Stimulated activated CD8-positive, alpha-beta memory T cell treated with anti-CD3 and anti-CD28 coated beads, Interleukin-4, amount 100 ng/mL, for 1 hour (primary cell): ENCODE measurements at places on chromosomes 6 and 20.
A peak's percentile ranks its signal among the peaks of the same experiment; 100 is the strongest.

DNA sequence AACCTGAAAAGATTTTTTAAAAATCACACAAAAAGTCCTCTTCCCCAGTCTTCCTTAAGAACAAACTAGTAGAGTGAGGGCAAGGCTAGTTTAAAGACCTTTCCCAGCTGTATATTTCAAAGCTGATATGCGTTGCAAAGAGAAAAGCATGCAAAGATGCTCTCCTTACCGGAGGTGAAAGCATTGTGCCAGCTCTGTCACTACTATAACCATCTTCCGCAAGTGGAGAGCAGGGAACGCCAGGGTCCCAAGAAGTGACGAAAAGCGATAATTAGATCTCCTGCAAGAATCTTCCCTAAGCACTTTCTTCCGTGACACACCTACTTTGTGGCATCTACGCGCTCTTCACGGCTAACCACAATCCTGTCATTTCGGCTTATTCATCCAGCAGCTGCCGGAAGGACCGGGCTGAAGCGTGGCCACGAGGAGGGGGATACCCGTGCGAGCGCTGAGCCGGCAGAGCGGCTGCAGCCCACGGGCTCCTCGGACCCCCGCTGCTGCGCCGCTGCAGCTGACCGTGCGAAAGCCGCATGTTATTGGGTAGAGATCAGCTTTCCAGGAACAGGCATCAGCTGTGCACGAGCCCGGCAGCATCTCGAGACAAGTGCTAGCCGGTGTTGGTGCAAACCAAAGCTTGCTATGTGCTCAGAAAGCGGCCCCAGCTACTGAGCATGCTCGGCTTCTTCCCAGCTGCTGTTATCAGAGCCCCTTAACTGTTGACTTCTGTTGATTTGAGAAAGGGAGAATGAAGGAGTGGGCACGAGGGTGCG is 57.2 kb upstream of the ARHGAP18 start:
- DNase-seq: no peak

DNA sequence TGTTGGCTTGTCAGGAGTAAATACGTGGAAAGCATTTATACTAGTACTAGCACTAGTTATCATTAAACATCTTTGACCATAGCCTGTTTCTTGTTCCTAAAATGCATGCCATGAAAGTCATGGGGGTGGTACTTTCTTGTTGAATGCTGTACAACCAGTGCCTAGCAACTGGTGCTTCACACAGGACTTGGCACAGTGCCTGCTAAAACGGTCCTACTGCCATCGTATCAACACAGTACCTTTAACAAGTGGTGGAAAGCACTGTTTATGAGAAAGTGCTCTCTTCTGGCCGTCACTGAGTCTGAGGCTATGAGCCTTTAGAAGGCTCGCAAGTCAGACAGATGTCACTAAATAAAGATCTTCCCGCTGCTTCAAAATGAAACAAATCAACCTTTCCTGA is 21.6 kb downstream of the ZNFX1 start:
- no peak for DNase-seq

DNA sequence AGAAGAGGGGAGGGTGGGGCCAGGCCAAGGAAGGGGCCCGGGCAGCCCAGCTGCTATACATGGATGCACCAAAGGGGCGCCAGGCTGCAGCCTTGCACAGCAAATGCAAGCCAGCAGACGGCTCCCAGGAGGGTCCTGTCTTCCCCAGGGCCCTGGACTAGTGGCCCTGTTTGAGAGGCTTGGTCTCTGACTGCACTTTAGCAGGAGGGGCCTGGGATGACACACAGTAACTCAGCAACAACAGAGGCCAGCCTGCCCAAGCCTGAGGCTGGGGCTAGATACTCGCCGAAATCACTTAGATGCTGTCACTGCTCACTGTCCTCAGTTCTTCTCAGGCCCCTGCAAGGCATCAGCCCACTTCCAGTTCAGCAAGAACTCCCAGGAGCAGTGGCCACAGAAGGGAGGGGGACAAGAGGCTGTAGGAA is 73.5 kb downstream of the TRAM2 start:
- no peak for DNase-seq

GRCh38 chr6:156182356-156182755 is 594.8 kb upstream of the ARID1B start:
- no peak for DNase-seq

GRCh38 chr6:125974214-125974866 is 12.0 kb upstream of the TRMT11 start:
- DNase-seq: no peak

- DNase-seq: no peak
Measured at GRCh38 chr6:118460958-118461470, 87.1 kb upstream of the PLN start.

DNA sequence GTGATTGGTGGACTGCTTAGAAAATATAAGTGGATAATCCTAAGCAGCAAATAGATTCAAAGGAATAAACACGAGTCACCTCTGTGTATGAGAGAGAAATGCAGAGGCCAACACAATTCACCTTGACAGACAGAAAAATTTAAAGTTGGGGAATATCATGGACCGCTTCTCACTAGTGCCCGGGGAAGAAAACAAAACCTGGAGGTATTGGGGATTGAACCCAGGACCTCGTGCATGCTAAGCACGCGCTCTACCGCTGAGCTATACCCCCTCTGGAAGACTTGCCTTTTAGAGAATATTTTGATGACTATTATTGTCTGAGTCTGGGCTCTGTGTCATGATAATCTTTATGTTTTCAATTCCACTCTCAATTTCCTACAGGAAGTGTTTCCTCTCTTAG is 111.9 kb downstream of the TRIM27 start:
- no peak for DNase-seq

DNA sequence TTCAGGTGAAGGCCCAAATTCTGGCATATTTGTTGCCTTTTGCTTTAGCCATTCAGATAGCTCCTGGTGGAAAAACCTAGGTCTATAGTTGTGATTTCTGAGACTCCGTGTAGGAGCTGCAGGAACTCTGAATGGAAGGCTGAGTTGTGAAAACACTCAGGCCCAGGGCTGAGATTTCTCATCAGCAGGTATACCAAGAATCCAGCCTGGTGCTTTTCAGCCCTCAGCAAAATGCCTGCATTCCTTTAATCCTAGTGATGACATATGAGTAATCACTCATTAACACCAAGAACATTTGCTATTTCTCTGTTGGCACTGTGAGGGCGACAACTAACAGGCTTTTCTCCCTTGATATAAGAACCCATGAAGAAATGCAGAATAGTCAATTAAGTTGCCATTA is 546.1 kb upstream of the MAN1A1 start:
- DNase-seq: no peak

GRCh38 chr20:63268256-63268655 is 4.4 kb upstream of the ARFGAP1 start:
- DNase-seq: no peak

DNA sequence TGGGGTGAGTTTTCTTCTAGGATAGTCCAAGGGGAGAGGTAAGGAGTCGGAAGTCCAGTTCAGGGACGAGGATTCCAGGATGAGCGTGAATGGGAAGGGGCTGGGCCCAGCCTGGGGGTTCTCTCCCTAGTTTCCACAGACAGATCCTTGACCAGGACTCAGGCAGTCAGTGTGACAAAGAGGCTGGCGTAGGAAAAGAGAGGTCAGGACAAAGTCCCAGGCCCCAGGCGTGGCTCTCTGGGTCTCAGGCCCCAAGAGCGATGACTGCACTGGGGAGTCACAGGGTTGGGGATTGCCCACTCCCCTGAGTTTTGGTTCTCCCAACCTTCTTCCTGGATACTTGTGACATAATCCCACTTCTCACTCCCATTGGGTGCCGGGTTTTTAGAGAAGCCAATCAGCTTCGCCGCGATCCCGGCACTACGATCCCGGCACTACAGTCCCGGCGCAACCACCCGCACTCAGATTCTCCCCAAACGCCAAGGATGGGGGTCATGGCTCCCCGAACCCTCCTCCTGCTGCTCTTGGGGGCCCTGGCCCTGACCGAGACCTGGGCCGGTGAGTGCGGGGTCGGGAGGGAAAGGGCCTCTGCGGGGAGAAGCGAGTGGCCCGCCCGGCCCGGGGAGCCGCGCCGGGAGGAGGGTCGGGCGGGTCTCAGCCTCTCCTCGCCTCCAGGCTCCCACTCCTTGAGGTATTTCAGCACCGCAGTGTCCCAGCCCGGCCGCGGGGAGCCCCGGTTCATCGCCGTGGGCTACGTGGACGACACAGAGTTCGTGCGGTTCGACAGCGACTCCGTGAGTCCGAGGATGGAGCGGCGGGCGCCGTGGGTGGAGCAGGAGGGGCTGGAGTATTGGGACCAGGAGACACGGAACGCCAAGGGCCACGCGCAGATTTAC is 46.2 kb upstream of the TRIM26 start:
- peak; percentile 31 for DNase-seq

- no peak for DNase-seq
Measured at GRCh38 chr6:163531122-163531521, 116.6 kb downstream of the QKI start.

GRCh38 chr20:63552481-63553249 is 1.3 kb upstream of the FNDC11 start:
- DNase-seq: no peak

DNA sequence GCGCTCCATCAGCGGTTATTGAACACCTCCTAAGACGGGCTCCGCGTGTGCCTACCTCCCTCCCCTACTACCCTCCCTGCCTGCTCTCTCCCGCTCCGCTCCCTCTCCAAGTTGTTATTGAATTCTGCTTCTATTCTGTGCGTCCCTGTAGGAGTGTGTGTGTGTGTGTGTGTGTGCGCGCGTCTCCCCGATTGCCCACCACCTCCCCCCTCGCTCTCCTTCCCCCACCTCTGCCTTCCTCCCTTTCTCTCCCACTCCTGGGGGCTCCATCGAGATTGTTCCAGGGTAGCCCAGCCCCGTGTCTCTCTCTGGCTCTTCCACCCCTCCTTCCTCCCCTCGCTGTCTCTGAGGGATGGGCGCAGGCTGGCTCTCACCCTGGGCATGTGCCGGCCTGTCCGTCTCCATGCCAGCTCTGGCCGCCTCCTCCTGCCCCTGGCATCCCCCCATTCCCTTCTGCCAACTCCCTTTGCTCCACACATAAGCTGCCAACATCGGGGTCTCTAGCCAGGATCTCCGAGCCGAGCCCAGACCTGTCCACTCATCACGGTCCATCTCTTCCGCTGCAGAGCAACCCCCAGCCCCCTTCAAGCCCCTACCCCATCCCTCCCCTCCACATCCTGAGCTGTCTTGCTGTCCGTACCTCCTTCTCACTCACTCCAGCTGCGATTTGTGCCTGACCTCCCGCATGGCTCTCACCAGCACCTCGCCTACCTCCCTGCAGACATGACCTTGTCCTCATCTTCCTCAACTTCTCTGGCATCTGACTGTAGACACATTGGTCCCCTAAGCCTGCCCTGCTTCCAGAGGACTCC is 68.5 kb downstream of the SRC start:
- no peak for DNase-seq

DNA sequence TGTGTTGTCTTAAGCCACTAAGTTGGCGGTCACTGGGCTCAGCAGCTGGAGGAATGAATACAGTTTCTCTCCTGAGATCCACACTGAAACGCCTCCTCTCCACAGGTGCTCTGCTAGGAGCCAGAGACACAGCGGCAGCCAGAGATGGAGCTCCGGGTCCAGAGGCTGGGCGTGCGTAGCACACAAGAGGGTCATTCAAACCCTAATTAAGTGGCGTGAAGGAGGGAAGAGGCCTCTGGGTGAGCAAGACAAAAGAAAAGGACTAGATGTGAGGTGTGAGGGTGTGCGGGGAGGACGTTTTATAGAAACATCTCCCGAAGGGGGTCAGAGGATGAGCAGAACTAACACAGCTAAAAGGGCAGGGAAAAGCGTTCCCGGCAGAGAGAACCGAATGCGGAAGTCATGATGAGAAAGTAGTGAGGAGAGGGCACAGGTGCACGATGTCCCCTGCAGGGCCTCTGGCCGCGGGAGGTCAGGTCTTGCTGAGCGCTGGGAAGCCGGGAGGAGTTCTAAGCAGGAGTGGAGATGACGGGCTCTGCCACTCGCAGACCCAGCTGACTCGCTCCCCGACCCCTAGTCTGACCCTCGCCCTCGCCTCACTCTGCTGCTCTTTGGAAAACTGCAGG is 54.4 kb downstream of the BMP7 start:
- no peak for DNase-seq

DNA sequence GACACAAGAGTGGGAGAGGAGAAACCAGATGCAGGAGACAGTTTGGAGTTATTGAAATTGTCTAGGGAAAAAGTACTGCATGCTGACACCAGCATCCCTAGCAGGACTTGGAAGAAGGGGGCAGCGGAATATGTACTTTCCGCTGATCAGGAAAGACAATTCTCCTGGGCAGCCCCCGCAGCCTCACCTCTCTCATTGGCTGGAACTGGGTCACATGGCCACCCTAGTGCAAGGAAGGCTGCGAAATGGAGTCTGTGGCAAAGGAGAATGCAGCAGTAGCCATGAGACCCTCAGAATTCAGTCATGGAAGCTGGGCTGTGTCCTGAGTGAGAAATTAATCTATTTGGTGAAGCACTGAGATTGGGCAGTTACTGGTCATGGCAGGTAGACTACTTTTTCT is 131.3 kb downstream of the CLIC5 start:
- DNase-seq: no peak

DNA sequence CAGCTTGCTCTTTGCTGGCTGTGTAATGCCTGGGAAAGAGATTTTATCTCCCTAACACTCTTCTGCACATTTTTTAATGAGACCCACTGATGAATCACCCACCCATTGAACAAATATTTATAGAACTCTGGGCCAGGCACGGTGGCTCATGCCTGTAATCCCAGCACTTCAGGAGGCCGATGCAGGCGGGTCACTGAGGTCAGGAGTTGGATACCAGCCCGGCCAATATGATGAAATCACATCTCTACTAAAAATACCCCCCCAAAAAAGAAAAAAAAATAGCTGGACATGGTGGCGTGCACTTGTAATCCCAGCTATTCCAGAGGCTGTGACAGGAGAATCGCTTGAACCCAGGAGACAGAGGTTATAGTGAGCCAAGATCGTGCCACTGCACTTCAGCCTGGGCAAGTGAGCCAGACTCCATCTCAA is 82.1 kb upstream of the SIRPA start:
- DNase-seq: no peak

- no peak for DNase-seq
Measured at GRCh38 chr6:18395856-18396197, 8.7 kb downstream of the RNF144B start.

DNA sequence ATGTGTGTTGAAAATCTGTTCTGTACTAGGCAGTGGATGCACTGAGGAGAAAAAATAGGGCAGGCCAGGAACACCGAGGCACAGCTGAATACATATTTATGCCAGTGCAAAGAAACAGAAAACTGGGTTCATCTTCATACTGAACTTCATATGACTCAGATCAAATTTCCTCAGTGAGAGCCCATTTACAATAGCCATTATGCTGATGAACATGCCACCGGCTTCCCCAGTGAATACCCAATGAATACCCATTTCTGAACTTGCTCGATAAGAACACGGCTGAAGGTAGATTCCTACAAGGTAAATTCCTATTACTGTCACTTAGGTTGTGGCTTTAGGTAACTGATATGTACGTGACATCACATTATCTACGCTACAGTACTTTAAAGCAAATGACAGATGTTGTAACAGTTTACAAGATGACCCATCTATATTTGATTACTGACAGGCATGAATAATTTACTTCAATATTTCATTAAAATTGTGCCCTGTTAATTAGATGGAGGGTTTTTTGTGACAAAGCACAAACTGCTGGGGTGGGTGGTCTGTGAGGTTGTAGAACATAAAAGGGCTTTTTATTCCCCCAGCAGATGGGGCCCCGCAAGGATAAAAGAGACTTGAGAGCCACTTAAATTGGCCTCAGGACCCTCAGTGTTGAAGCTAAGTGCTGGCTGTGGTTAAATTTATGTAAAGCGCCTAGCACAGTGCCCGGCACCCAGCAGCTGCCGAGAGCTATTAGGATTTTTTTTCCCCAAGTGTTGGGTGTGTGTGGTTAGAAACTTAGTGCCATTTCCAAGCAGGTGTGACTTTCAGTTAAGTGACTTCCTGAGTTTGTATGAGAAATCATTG is 264.5 kb downstream of the CD83 start:
- no peak for DNase-seq
